Transverse colon (tissue), 4 donors: ENCODE measurements at places on chromosomes 1 and 21.

DNA sequence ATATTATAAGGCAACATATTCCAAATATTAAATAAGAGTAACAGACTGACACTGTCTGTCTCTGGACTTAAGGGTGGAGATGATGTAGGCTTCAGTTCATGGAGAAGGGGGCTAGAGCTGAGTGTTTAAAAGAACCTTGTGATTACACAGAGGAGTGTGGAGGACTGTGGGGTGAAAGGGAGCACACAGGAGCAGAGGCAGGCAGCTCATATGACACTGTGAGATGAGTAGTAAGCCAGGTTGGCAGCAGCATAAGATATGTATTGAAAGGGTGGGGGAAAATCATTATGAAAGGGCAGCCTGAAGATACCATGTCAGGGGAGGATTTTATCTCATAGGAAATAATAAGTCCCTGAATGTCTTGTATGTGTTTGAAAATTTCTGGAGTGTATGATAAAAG is 104.5 kb downstream of the AK5 start:
- no peak for DNase-seq
- H3K27me3 ChIP-seq: no peaks in the 10 kb centered on the region
- H3K36me3 ChIP-seq: no peaks in the 10 kb centered on the region
- H3K4me1 ChIP-seq: no peaks in the 10 kb centered on the region
- H3K27ac ChIP-seq: no peak overlapping the region
- no peak overlapping the region for H3K4me3 ChIP-seq

DNA sequence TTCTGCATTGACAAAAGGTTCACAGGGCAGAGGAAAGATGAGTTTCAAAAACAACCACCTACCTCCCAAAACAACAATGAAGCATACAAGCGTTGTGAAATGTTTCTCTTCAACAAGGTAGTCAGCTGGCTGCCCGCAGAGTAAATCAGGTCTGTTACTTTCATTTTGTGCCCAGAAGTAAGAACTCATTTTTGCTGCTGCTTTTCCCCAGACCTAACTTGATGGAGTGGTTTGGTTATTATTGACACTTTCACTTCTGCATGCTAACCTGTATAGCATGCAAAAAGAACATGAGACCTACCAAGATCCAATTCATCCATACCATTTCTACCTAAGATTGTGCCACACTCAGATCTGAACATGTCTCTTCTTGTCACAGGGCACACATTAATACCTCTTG is 1.3 kb downstream of the SLC9C2 start:
- no peaks in the 10 kb centered on the region for H3K27me3 ChIP-seq
- no peak overlapping the region for H3K27ac ChIP-seq
- no peak for DNase-seq
- no peak overlapping the region for H3K4me3 ChIP-seq
- no peaks in the 10 kb centered on the region for H3K36me3 ChIP-seq

DNA sequence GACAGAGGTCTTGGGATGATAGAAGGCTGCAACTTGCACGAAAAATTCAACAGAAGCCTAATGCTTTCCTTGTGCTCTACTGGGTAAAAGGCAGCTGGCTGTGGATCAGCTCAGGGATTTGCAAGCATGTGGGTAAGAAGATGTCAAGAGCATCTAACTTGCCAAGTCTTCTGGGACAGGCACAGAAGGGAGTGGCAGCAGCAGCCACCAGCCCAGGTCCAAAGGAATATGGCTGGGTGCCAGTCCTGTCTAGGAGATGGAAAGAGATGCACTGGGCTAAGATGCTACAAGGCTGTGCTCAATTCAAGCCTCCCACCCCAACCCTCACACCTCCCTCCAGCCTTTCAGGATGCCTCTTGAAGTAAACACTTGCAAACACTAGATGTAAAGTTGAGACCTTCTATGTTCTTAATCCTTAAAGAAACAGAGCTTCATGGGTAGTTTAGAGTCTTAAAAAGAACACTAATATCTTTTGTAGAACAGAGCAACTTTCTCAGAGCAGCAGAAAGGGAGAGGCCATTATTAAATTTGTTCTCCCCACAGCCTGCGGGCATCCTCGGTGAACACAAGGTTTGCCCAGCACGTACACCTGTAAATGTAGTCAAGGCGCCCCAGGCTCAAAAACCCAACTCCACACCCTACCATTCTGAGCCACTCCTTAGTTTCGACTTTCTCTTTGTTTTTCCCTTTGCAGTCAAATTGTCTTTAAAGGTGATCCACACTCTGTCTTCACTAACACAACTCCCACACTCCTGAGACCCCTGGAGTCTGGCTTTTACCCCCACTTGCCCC is 64.6 kb upstream of the BCAR3 start:
- H3K27ac ChIP-seq: no peak overlapping the region
- no peaks in the 10 kb centered on the region for H3K36me3 ChIP-seq
- H3K27me3 ChIP-seq: no peaks in the 10 kb centered on the region
- H3K4me3 ChIP-seq: no peak overlapping the region
- DNase-seq: no peak

DNA sequence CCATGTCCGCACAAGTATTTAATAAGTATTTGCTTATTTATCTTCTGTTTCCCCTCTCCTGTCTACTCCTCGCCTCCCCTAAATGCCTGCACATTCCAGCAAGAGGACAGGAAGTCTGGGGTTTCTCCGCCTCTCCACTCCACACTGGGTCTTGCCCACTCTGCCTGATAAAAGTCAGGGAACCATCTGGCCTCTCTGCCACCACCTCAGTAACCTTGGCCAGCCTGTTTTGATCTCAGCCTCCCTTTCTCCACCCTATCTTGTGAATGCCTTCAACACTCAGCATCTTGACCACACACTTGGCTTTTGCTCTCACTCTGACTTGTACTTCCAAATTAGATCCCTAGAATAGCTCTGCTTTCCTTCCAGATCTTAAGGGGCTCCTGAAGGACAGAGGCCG is 165.3 kb upstream of the UBE2U start:
- no peaks in the 10 kb centered on the region for H3K36me3 ChIP-seq
- no peaks in the 10 kb centered on the region for H3K27me3 ChIP-seq
- DNase-seq: no peak
- H3K4me3 ChIP-seq: no peak overlapping the region

GRCh38 chr1:7221826-7222694 is 436.8 kb downstream of the CAMTA1 start:
- H3K4me1 ChIP-seq: no peaks in the 10 kb centered on the region
- no peaks in the 10 kb centered on the region for H3K27me3 ChIP-seq
- no peak overlapping the region for H3K4me3 ChIP-seq
- H3K36me3 ChIP-seq: no peaks in the 10 kb centered on the region
- no peak overlapping the region for H3K27ac ChIP-seq
- no peak for DNase-seq
